Right renal cortex interstitium (tissue), 3 donors: ENCODE measurements at places on chromosomes 12 and 14. TPM values are rescaled to one million over a fixed set of nuclear protein-coding genes. Genes with fewer than 3 reads are reported as not detected.

CD9 gene
- polyA plus RNA-seq, result 209 TPM

TC2N gene
- polyA plus RNA-seq, result 15.7 TPM

KITLG gene
- 28.5 TPM for polyA plus RNA-seq

OVCH1 gene
- polyA plus RNA-seq, result 0.18 TPM

SLCO1C1 gene
- polyA plus RNA-seq, result 1.7 TPM

BBOF1 gene
- 14.9 TPM for polyA plus RNA-seq

FGF6 gene
- not detected for polyA plus RNA-seq

MGAT4C gene
- polyA plus RNA-seq, result 1.6 TPM

NPFF gene
- 0.40 TPM for polyA plus RNA-seq

RND1 gene
- 3.6 TPM for polyA plus RNA-seq

ARL1 gene
- polyA plus RNA-seq, result 171 TPM

ERP29 gene
- polyA plus RNA-seq, result 180 TPM

MMP17 gene
- 0.75 TPM for polyA plus RNA-seq

ADAMTS20 gene
- 0.76 TPM for polyA plus RNA-seq

OTX2 gene
- not detected for polyA plus RNA-seq

SIRT4 gene
- polyA plus RNA-seq, result 5.8 TPM

SLC25A47 gene
- not detected for polyA plus RNA-seq

ACTN1 gene
- polyA plus RNA-seq, result 64.2 TPM

ACOT6 gene
- polyA plus RNA-seq, result 0.19 TPM

TAS2R7 gene
- polyA plus RNA-seq, result not detected

AICDA gene
- polyA plus RNA-seq, result 0.39 TPM

RNU4-1 gene
- not detected for polyA plus RNA-seq

KLRB1 gene
- 4.4 TPM for polyA plus RNA-seq

GSG1 gene
- polyA plus RNA-seq, result 0.90 TPM

OR6C6 gene
- not detected for polyA plus RNA-seq

SNRPF gene
- polyA plus RNA-seq, result 111 TPM

OR5AU1 gene
- not detected for polyA plus RNA-seq

CCDC196 gene
- polyA plus RNA-seq, result not detected

CMA1 gene
- not detected for polyA plus RNA-seq

SPX gene
- polyA plus RNA-seq, result 18.9 TPM

INHBE gene
- polyA plus RNA-seq, result 0.44 TPM

JDP2 gene
- 19.6 TPM for polyA plus RNA-seq

EIF2S3B gene
- 1.4 TPM for polyA plus RNA-seq
